ENCODE measurements at places on chromosomes 2 and 18. TPM values are rescaled to one million over a fixed set of nuclear protein-coding genes. Genes with fewer than 3 reads are reported as not detected.

TXNDC2 gene
- not detected for total RNA-seq

TWIST2 gene
- total RNA-seq: 0.20 TPM

BOLA3 gene
- total RNA-seq: 130 TPM

CXCR4 gene
- 17.2 TPM for total RNA-seq

TRAPPC8 gene
- total RNA-seq: 36.8 TPM

PRSS56 gene
- total RNA-seq: not detected

CDKL4 gene
- total RNA-seq: 0.74 TPM

DSC3 gene
- 0.13 TPM for total RNA-seq

CCDC93 gene
- total RNA-seq: 10.2 TPM

BIN1 gene
- 18.5 TPM for total RNA-seq

LHCGR gene
- not detected for total RNA-seq

REV1 gene
- 17.1 TPM for total RNA-seq

COL3A1 gene
- 2.6 TPM for total RNA-seq

HOXD9 gene
- total RNA-seq: 13.6 TPM

TYMS gene
- 86.5 TPM for total RNA-seq

MALL gene
- total RNA-seq: 171 TPM

LAMA3 gene
- 9.0 TPM for total RNA-seq

LRRC30 gene
- total RNA-seq: not detected

COX5B gene
- total RNA-seq: 348 TPM

ATG16L1 gene
- total RNA-seq: 24.0 TPM

GNAL gene
- total RNA-seq: 0.05 TPM

CCL20 gene
- 6.5 TPM for total RNA-seq

ANKRD30B gene
- not detected for total RNA-seq

FAM98A gene
- total RNA-seq: 35.5 TPM

G6PC2 gene
- total RNA-seq: not detected

OTX1 gene
- total RNA-seq: 0.10 TPM

SIX3 gene
- not detected for total RNA-seq

AUP1 gene
- 134 TPM for total RNA-seq

MAP3K20 gene
- total RNA-seq: 24.2 TPM

PAX8 gene
- 2.1 TPM for total RNA-seq

RASGRP3 gene
- total RNA-seq: 68.6 TPM

LIMS3 gene
- total RNA-seq: 2.6 TPM

SPAST gene
- 14.3 TPM for total RNA-seq

CHRNG gene
- total RNA-seq: not detected

ANKRD23 gene
- total RNA-seq: not detected

ADD2 gene
- 15.4 TPM for total RNA-seq

CMPK2 gene
- 30.0 TPM for total RNA-seq

TOGARAM2 gene
- total RNA-seq: not detected

All from mammary microvascular endothelial cell (primary cell).